ENCODE measurements at places on chromosomes 3 and 15.

DNA sequence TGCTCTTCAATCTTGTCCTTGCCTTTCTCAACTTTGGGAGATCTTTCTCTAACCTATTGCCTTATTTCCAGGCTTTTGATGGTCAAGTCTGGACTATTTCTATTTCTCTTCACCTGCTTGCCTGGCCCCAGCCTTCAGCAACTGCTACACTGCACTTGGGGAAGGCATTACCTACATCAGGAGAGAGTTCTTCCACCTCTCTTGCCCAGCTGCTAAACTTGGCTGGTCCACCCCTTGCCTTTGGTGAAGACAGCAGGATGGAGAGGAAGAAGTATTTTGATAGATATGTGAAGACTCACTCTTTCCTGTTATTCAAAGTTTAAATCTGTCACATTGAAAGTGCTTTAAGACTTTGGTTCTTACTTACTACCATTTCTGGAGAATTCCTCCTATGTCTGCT is 574.8 kb downstream of the ZPLD1 start:
- no peak for DNase-seq

DNA sequence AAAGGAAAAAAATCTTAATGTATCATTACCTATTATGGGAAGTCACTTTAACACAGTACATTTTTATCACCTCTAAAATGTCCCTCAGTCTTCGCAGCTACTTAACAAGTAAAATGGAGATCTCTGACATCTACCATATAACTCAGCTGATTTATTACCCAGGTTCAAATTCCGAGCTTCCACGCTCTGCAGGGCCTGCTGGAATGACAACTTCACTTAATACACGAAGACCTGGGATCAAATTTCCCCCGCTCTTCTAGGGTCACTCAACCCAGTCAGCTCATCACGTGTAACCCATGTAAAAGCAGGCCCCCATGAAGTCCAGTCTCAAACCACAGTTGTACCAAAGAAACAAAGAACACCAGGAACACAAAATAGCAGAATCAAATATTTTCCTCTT is 44.2 kb upstream of the ACP3 start:
- DNase-seq: no peak

GRCh38 chr3:138845181-138845601 is 10.5 kb upstream of the PIK3CB start:
- no peak for DNase-seq

GRCh38 chr15:87873516-87873915 is 383.0 kb downstream of the NTRK3 start:
- DNase-seq: no peak

DNA sequence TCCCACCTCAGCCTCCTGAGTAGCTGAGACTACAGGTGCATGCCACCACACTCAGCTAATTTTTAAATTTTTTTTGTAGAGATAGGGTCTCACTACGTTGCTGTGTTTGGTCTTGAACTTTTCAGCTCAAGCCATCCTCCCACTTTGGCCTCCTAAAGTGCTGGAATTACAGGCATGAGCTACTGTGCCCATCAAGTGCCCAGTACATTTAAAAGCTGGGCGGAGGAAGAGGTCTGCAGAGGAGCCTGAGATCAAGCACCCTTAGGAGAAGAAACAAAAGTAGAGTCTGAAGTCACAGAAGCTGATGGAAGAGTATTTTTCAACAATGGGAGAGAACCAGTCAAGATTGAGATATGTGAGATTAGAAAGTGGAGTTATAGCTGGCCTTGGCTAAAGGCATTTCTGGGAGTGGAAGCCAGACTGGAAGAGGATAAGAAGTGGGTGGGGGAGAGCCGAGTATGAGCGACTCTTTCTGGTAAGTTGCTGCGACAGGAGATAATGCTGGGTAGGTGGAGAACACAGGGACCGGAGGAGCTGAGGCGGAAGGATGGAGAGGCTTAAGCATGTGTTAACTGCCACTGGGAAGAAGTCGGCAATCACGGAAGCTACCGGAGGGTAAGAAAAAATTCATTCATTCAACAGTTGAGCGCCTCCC is 782 bp upstream of the IREB2 start:
- no peak for DNase-seq

- DNase-seq: peak; percentile 41
These were observed 11.3 kb downstream of the SHISA5 start for GRCh38 chr3:48492461-48493202.

- no peak for DNase-seq
These were observed 600 bp downstream of the FBXO45 start for GRCh38 chr3:196569003-196569516.

All from GM04503 (cell line).